GM12865 (cell line): ENCODE measurements at places on chromosomes 13 and 19.
A peak's percentile ranks its signal among the peaks of the same experiment; 100 is the strongest.

DNA sequence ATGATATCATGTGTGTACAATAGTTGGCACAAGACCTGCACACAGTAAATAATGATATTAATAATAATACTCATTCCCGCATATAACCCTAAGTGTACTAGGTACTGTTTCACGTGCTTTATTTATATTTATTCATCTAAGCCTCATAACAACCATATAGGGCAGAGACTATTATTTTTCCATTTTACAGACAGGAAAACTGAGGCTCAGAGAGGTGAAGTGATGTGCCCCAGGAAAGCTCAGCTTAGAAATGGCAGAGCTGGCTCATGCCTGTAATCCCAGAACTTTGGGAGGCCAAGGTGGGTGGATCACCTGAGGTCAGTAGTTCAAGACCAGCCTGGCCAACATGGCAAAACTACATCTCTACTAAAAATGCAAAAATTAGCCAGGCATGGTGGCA is 13.6 kb downstream of the ACP7 start:
- DNase-seq = no peak

- DNase-seq = no peak
These were observed 189.1 kb downstream of the FGF14 start for GRCh38 chr13:102212729-102213128.

DNA sequence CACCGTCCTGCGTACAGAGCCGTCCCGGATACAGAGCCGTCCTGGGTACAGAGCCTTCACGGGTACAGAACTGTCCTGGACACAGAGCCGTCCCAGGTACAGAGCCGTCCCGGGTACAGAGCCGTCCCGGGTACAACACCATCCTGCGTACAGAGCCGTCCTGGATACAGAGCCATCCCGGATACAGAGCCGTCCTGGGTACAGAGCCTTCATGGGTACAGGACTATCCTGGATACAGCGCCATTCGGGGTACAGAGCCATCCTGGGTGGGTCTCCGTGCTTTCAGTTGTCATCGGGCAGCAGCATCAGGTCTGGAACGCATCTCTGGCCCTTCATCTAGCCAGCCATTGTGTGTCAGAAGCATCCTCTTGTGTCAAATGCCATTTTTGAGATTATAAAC is 222.3 kb upstream of the SOX1 start:
- DNase-seq = no peak

DNA sequence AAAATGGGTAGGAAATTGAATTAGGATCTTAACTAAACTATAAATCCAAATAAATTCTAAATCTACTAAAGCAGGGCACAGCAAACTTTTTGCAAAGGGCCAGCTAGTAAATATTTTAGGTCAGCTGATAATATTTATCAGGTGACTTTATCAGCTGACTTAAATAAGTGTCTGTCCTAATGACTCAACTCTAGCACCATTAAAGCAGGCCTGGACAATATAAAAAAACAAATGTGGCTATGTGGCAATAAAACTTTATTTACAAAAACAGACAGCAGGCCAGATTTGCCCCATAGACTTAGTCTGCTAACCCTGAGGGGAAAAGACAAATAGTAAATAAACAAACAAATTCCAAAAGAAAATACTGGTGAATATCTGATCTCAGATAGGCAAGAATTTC is 27.7 kb upstream of the DOCK9 start:
- DNase-seq = no peak

- DNase-seq = no peak
These were observed 10.7 kb downstream of the SBNO2 start for GRCh38 chr19:1163283-1163933.

DNA sequence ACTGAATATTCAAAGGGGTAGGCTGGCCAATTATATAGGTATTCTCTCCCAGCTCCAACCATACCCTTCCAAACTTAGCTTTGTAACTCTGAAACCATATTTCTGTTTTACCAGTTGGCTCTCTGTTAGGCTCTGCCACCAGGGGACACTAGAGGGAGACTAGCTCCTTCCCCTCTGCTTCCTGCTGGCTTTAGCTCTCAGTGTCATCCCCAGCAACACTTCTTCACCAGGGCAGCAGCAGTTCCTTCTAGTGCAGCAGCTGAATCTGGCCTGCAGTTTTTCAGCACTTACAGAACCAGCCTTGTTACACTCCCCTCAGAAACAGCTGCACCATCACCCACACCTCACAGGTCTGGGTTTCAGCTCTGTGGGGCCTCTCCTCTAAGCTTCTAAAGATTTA is 51.0 kb upstream of the DOCK9 start:
- DNase-seq = peak; percentile 37

GRCh38 chr19:7928741-7929701 is 3.1 kb upstream of the CTXN1 start:
- DNase-seq = peak; percentile 72

GRCh38 chr19:17075864-17076542 is 426 bp downstream of the MYO9B start:
- peak; percentile 66 for DNase-seq

GRCh38 chr13:43319617-43320444 is 296.4 kb downstream of the DNAJC15 start:
- no peak for DNase-seq

DNA sequence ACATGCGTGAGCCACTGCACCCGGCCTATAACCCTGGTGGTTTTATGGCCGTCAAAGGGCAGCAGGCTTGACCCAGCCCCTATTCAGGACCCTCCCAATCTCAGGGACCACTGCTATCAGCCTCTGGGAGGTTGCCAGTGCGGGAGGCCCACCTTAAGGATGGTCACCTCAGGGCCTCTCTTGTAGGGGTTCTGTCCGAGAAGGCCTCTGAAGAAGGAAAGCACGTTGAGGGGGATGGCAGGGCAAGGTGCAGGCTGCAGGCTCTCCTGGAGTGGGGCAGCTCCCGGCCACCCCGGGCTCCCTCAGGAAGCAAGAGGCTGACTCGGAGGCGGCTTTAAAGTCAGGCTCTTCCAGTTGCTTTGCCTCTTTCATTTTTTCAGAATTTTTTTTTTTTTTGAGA is 6.0 kb upstream of the GRTP1 start:
- DNase-seq = no peak

DNA sequence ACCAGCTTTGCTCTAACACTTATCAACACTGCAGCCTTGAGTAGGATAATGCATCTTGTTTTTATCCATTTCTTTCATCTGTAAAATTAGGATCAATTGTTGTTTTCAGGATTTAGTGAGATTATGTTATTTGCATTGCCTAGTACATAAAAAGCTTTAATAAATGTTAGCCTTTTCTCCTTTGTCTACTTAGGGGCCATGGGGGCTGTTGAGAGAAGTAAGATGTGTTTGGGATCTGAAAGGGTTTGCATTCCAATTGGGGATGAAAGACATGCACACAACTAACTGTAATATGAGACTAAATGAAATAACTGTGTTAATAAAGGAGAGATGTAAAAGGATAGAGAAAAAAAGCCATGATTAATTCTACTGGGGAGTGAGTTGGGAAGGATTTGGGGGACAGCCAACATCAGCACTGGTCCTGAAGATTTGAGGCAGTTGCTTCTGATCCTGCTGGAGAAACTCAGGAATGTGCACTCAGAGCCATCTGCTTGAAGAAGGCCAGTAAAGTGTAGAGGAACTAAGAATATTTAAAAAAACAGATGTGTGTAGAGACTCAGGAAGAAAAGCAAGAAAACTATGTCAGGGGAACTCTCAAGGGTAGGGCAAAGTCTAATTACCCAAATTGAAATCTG is 236.3 kb downstream of the OLFM4 start:
- DNase-seq = no peak

- DNase-seq = no peak
These were observed 10.4 kb upstream of the KLK14 start for GRCh38 chr19:51093101-51093500.

- DNase-seq = no peak
These were observed 73.4 kb downstream of the COL4A2 start for GRCh38 chr13:110380359-110381028.

- no peak for DNase-seq
These were observed 702.9 kb upstream of the PCDH9 start for GRCh38 chr13:67932991-67933390.

GRCh38 chr19:53662209-53662608 is 30.4 kb downstream of the DPRX start:
- no peak for DNase-seq

GRCh38 chr19:34232566-34233481 is 21.5 kb upstream of the GARRE1 start:
- peak; percentile 59 for DNase-seq

DNA sequence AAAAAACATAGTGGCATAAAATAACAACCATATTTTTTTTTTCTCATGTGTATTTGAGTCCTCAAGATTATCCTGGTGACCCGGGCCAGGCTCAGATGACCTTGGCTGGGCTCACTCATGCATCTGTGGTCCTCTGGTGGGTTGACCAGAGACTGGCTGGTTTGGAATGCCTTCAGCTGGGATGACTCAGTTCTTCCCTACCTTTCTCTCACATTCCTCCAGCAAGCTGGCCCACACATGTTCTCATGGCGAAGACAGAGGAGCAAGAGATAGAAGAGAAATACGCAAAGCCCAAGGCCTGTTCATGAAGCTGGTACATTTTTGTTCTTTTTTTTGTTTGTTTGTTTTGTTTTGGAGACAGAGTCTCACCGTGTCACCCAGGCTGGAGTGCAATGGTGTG is 14.3 kb upstream of the ZNF541 start:
- DNase-seq = no peak

DNA sequence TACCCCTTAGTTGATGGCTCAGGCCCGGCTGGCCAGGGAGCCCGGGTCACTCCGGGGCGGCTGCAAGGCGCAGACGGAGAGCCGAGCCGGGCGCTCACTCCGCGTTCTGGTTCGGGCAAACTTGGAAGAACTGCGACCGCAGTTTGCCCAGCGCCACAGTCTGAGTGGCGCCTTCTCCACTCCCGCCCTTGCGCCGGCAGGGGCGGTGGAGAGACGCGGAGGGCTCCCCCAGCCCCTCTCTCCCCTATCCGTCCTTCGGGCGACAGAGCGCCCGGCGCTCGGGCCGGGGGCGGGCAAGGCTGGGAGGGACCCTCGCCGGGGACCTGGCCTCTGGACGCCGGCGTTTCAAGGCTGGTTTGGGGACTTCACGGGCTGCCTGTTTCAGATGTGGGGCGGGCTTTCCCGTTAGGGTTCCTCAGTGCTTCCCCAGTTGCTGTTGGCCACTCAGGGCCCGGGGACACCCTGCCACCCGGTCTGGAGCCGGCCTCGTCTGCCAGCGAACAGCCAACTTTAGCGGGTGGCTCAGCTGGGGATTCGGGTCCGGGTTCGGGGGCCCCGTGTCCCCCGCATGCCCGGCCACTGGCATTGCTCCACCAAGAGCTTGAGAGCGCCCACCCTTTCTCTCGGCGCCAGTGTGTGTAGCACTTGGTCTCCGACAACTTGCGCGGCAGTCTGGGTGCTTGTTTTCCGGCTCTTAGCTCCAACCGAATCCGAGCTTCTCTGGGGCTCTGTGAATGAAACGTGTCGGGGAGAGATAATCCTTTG is 1.5 kb downstream of the GPC6 start:
- DNase-seq = no peak

DNA sequence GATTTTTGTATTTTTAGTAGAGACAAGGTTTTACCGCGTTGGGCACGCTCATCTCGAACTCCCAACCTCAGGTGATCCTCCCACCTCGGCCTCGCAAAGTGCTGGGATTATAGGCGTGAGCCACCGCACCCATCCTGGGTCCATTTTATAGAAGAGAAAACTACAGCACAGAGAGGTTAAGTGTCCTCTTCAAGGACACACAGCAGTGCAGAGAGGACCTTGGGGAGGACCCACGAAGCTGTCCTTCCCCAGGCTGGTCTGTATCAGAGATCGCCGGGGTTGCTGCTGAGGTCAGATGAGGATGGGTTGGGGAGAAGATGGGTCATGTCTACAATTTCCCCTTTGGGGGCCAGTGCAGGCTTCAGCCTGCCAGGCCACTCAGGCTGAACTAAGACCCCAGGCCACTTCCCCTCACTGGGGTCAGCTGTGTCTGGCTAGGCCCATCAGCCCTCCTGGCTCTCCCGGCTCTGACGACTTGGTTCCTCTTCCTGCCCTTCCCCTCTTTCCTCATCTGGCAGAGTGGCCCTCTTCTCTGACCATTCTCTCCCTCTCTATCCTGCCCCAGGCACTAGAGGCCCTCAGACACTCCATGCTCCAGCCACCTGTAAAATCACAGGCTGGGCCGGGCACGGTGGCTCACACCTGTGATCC is 9.6 kb downstream of the MYO1F start:
- no peak for DNase-seq
